Stimulated activated CD4-positive, alpha-beta T cell treated with anti-CD3 and anti-CD28 coated beads, Interleukin-12 subunit alpha, Interleukin-12 subunit beta, amount 100 ng/mL, for 24 hours (primary cell): ENCODE measurements at places on chromosomes 6 and 20.

GRCh38 chr6:8940356-8940755 lies 505.0 kb upstream of the SLC35B3 start:
- no peak for DNase-seq

DNA sequence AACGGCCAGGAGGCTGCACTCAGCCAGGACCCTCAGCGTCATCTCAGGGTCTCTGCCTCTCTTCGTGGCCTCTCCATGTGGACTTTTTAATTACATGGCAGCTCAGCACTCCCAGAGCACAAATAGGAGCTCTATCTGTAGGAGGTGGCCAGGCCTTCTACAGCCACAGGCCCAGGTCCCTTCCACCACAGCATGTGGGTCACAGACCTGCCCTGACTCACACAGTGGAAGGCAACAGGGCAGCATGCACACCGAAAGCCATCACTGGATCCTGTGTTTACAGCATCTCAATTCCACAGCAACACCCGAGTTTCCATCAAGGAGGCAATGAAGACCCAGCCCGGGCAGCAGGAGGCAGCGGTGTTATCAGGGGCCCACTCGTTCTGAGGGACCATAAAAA lies 65.8 kb upstream of the CD93 start:
- no peak for DNase-seq

DNA sequence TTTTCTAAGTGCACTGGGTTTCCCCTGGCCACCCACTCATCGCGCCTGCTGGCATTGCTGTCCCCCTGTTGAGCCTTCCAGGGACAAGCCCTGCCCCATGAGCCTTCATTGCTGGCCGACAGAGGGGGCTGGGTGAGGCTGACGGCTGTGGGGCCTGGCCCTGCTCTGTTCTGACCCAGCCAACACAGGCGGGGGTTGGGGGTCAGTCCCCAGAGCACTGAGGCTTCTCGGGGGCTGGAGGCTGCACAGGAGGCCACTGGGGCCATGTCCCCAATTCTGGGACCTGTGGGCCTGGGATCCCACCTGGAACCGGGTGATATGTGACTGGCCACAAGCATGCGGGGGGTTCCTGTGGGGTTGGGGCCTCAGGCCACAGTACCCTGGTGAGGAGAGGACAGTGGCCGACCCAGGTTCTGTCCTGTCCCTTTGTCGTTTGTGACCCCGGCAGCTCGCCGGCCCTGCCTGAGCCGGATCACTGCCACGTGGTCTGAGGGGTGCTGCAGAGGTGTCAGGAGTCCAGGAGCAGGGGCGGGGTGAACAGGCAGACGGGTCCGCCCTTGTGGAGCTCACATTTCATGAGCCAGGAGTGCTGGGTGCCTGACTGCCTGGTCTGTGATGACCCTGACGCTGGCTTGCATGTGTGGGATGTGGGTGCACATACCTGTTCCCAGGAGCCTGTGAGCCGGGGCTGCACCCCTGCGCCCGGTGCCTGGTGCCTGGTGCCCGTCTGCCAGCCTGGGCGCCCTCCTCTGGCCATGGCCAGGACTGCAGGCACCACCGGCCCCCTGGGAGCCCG lies 2.1 kb upstream of the COL20A1 start:
- no peak for DNase-seq

DNA sequence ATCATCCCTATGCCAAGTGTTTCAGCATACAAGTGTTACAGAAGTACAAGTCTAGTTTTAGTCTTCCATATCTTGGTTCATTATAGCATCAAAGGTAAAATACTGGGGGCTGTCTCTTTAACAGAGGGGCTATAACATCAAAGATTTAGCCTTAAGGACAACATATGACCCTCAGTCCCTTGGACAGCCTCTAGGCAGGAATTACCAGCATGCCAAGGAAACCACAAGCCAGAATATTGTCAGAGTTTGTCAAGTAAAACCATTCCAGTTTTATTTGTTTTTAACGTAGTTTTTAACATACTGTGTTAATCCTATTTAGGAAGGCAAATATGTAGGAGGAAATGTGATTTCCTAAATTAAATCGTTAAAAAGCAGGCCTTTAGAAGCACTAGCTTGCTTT lies 18.6 kb downstream of the ZKSCAN8 start:
- no peak for DNase-seq

- no peak for DNase-seq
These were observed 169.0 kb upstream of the PRDM1 start for GRCh38 chr6:105917038-105917695.
